ENCODE measurements at places on chromosomes 13 and 19.
A peak's percentile ranks its signal among the peaks of the same experiment; 100 is the strongest.

DNA sequence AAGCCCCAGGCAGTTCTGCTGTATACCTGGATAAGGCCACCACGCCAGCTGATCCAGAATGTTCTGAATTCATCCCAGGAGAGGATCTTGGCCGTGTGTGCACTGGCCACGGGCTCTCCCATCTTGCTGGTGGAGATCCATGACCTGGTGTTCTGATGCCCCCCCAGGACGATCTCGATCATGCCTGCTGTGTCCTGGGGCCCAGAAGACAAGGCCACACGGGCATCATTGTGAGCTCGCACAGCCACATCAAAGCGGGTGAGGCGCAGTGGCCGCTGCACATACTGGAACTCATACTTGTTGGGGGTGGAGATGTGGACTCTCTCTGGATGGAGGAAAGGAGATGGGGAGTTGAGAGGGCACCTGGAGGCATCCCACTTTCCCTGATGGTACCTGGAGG lies 40.1 kb downstream of the F2RL3 start:
- no peak for DNase-seq

GRCh38 chr13:98307463-98308085 lies 130.5 kb upstream of the RNF113B start:
- DNase-seq: no peak

- DNase-seq: no peak
These were observed 125.9 kb downstream of the MIPEP start for GRCh38 chr13:23763318-23763717.

DNA sequence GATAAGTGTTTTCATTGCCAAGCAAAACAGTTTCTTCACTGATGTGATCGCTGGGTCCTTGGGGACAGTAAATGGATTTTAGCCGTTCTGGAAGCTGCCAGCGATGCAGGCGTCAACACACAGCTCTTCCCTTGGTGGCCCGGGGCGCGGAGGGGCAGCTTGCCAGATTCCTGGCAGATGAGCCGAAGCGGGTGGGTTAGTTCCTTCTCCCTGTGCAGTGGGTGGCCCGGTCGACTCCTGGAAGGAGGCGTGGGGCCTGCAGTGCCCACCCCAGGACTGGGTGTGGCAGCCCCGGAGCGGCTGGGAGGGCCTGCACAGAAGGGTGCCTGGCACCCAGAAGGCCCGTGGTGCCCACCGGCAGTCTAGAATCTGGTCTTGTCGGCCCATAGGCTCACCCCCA lies 69.0 kb downstream of the KDM4B start:
- DNase-seq: no peak

DNA sequence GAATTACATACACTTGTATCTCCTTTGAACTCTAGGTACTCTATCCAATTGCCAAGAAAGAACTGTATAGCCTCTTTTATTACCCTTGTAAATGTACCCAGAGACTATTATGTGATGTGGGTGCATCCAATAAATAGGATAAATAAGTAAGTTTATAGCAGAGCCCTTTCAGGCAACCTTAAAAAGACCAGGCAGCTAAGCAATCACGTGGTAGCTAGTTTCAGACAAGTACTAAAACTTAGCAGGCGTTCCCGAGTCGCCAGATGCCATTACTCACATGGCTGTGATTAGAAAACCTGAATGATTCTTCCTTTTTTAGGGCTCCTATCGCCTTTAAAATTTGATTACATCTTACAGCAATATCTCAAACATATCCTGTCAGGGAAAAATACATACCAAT lies 1303.0 kb downstream of the EFNB2 start:
- DNase-seq: no peak

DNA sequence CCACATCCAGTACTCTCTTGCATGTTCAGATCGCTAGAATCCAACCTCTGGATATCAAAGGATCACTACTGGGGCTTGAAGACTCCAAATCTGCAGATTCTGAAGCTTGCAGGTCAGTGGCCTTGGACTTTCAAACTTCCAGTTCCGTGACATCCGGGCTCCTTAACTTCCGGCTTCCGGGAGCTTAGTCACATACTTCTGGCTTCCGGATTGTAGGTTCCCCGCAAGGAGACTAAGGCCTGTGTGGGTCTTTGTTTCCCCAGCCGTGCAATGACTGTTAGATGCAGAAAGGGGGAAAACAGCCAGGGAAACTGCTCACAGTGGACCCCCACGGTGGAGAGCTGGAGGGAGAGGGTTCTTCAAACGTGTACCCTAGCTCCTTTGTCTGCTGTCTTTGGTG lies 41.4 kb downstream of the ZNF333 start:
- DNase-seq: no peak

GRCh38 chr19:40471111-40471510 lies 4.3 kb downstream of the SPTBN4 start:
- DNase-seq: no peak

DNA sequence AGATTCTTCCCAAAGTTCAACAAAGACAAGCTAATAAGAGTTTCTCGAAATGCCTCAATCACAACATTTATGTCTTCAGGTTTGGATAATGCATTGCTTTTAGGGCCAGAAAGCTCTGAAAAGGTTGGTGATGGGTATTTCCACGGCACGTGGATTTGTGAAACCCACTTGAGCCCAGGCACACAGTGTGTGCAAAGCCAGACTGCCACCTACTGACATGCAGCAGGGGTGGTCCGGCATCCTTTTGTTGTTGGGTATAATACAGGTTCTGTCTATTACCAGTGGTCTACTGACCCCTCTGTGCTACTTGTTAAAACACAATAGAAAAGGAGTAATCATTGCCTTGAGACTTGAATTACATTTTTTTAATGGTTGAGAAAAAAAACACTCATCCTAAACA lies 225.6 kb downstream of the RAP2A start:
- no peak for DNase-seq

DNA sequence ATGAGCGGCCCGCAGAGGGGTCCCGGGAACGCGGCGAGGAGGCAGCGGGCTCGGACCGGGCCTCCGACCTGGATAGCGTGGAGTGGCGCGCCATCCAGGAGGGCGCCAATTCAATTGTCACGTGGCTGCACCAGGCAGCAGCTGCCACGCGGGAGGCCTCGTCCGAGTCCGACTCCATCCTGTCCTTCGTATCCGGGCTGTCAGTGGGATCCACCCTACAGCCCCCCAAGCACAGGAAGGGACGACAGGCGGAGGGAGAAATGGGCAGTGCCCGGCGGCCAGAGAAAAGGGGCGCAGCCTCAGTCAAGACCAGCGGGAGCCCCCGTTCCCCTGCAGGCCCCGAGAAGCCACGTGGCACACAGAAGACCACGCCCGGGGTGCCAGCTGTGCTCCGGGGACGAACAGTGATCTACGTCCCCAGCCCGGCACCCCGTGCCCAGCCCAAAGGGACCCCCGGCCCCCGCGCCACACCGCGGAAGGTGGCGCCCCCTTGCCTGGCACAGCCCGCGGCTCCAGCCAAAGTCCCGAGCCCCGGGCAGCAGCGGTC lies 10.7 kb downstream of the C19orf25 start:
- no peak for DNase-seq

GRCh38 chr19:17245535-17245984 lies at the start of gene NR2F6:
TSS of gene NR2F6 (minus strand) at chr19:17245919. CDS start at chr19:17245220, 699 bp downstream.
- DNase-seq: no peak

DNA sequence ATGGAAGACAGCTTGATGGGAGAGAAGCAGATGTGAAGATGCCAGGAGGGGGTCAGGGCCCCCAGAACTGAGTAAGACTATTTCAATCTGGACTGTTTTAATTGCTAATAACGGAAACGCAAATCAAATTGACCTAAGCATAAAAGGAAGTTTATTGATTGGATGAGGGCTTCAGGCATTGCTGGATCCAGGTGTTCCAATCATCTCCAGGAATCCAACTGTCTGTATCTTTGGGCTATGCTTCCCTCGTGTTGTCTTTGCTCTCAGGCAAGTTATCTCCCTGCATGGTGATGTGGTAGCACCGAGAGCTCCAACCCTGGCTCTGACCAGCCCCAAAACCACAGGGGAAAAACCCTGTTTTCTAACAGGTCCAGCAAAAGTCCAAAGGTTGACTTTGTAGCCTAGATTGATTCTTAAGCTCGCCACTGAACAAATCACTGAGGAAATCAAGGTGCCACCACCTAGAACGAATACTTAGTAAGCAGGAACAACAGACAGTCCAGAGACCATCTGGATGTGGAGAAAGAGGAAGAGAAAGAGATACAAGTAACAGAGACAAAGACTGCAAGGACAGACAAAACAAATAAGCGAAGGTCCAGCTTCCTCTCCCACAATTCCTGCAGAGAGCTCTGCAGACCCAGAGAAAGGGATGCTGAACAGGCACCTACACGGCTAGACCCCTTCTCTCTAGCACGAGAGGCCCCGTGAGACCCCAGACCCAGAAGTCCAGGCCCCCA lies 1.2 kb upstream of the C19orf81 start:
- DNase-seq: no peak

DNA sequence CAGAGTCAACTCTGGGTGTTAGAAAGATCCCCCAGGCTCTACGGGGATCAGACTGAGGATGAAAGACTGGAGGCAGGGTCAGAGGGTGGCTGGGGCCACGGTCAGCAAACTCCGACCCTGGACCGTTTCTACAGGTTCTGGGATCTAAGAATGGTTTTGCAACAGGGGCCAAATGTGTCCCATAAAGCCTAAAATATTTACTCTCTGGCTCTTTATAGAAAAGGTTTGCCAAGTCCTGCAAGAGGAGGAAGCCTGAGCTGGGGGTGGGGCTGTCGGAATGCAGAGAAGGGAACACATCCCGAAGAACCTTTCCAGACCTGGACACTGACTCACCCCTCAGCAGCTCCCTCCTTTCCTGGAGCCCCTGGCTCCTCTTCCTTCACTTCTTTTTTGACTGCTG lies 20.7 kb downstream of the LIG1 start:
- DNase-seq: no peak

GRCh38 chr13:36261976-36262375 lies 35.6 kb downstream of the CCDC169 start:
- no peak for DNase-seq

DNA sequence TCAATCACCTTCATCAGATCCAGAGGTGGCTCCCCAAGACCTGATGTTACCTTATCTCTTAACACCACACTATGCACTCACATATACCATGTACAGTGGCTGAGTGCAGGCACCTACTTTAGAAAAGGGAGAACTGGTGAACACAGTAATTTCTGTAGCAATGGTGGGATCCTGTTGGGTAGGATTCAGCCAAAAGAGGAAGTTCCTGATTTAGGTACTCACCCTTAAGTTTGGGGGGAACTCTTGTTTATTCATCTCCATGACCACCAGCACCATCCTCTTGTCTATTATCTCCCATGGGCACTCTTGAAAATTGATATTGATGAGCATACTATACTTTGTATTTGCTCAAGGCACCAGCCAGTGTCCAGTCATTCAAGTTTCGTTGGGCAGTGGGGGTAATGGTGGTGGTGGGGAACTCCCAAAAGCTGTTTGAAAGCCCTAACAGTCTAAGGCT lies 324.4 kb downstream of the LMO7 start:
- no peak for DNase-seq

GRCh38 chr13:105202354-105202753 lies 1333.1 kb downstream of the EFNB2 start:
- DNase-seq: peak; percentile 8

GRCh38 chr19:13366529-13367143 lies 139.6 kb downstream of the CACNA1A start:
- DNase-seq: no peak

- DNase-seq: no peak
These were observed 1.7 kb upstream of the SLITRK5 start for GRCh38 chr13:87669379-87669978.

GRCh38 chr19:10761443-10762250 lies 43.8 kb downstream of the DNM2 start:
- peak; percentile 15 for DNase-seq

GRCh38 chr13:59250336-59251189 lies 913.2 kb downstream of the DIAPH3 start:
- DNase-seq: no peak

GRCh38 chr19:55306712-55307111 lies 18.4 kb downstream of the TMEM150B start:
- no peak for DNase-seq

- DNase-seq: no peak
These were observed 10.9 kb downstream of the IGFLR1 start for GRCh38 chr19:35731353-35731752.

DNA sequence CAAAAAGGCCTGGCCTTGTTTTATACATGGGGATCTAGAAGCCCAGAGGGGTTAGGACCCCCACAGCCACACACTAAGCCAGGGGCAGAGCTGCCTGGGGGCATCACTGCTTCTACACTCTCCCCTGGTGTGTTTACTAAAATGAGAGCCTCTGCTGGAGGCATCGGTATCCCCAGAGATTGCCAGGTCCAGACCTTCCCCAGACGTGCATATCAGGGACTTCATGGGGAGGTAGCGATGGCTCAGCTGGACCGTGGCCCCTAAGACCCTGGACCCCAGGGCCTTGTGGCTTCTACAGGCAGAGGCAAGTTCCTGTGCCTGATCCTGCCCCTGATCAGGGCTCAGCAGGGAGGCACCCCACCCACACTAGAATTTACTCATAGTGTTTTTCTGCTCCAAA lies 13.5 kb downstream of the CLPTM1 start:
- no peak for DNase-seq

DNA sequence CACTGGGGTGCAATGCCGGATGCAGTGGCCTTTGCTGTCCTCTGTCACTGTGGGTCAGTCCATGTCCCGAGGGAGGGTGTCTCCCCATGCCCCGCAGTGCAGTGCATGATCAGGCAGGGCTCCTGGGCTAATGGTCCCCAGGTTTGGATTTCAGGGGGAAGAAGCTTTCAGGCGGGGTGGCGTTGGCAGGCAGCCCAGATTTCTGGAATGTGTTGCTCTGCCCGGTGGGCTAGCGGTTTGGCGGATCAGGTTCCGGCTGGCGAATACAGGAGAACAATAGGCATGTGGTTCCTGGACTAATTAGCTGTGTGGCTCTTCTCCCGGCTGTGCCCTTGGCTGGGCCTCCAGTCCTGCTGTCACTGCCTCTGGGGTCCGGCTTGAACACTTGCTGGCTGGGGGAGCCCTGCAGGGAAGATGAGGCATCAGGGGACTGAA lies 141.3 kb downstream of the FGF9 start:
- no peak for DNase-seq

DNA sequence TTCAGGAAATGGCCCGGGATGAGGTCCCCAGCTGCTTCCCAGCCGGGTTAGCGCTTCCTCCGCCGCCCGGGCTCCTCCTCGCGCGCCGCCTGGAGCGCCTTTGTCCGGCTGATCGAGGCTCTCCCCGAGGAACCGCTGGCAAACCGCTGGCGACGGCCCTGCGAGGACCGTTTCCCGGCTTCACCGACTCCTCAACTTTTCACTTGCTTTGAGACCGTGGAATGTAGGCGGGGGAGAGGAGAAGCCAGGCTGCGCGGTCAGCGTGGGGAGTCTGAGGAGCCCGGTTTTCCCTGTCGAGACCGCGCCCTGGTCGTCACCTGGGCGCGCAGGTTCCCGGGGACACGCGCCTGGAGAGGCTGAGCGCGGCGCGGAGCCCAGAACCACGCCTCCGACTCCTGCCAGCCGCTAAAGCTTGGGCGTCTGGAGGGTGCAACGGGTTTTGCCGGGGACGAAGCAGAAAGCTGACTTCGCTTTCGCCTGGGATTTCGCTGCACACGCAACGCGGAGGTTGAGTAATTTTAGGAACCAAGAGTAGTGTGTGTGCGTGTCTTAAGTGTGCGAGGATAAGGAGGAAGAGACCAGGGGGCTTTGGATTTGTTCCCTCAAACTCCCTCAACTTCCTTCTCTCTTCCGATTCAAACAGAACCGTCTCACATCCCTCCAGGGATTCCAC lies 7.3 kb upstream of the DGKH start:
- no peak for DNase-seq

- DNase-seq: peak; percentile 94
These were observed at the start of gene CDC16 for GRCh38 chr13:114234645-114235421. TSS of gene CDC16 (plus strand) at chr13:114234897. CDS start at chr13:114235085, 188 bp downstream.

GRCh38 chr19:2282062-2282861 lies at the start of gene PEAK3:
TSS of gene PEAK3 (minus strand) at chr19:2282175. CDS start at chr19:2280931, 1,244 bp downstream.
- no peak for DNase-seq

- DNase-seq: no peak
These were observed 2.7 kb upstream of the C3 start for GRCh38 chr19:6723108-6723618.
